Endothelial cell of coronary artery (primary cell): ENCODE measurements at places on chromosomes 5 and 9. TPM values are rescaled to one million over a fixed set of nuclear protein-coding genes. Genes with fewer than 3 reads are reported as not detected.

Gene SLC4A9
- not detected in 2 replicates for total RNA-seq

Gene AQP3
- 0.19 and 0.27 TPM in 2 replicates for total RNA-seq

Gene TXNDC8
- not detected in 2 replicates for total RNA-seq

Gene OBP2B
- not detected in 2 replicates for total RNA-seq

Gene RASEF
- total RNA-seq: under 0.01 and 0.09 TPM in 2 replicates

Gene ANKRD31
- under 0.01 TPM in 1 of 2 replicates, not detected in the other for total RNA-seq

Gene TAS2R1
- total RNA-seq: not detected in 2 replicates

Gene ZNF300
- total RNA-seq: 4.7 and 8.5 TPM in 2 replicates

Gene PROB1
- total RNA-seq: 0.72 and 1.2 TPM in 2 replicates

Gene LOX
- 22.4 and 151 TPM in 2 replicates for total RNA-seq

Gene IFNB1
- total RNA-seq: not detected in 2 replicates

Gene FKBP15
- total RNA-seq: 15.6 and 19.1 TPM in 2 replicates

Gene IL9
- total RNA-seq: not detected in 2 replicates

Gene FBN2
- 5.5 and 9.8 TPM in 2 replicates for total RNA-seq

Gene RPP25L
- total RNA-seq: 18.0 and 20.8 TPM in 2 replicates

Gene ZDHHC11
- 0.18 and 0.75 TPM in 2 replicates for total RNA-seq

Gene PCDHB9
- total RNA-seq: 0.27 and 0.28 TPM in 2 replicates

Gene LTC4S
- total RNA-seq: 1.1 and 1.2 TPM in 2 replicates

Gene SH3GL2
- 0.09 TPM in 1 of 2 replicates, not detected in the other for total RNA-seq

Gene SLC27A6
- 0.09 TPM in 1 of 2 replicates, not detected in the other for total RNA-seq

Gene ADAMTS19
- total RNA-seq: not detected in 2 replicates

Gene CARD9
- total RNA-seq: 0.27 and 0.28 TPM in 2 replicates

Gene SIGMAR1
- total RNA-seq: 41.1 and 46.3 TPM in 2 replicates

Gene SV2C
- not detected in 2 replicates for total RNA-seq

Gene ADAMTSL2
- total RNA-seq: 0.75 TPM in 1 of 2 replicates, not detected in the other
